Aorta (tissue), 5 donors: ENCODE measurements at places on chromosomes 3 and 15. TPM values are rescaled to one million over a fixed set of nuclear protein-coding genes. Genes with fewer than 3 reads are reported as not detected.

Gene NR2E3
- total RNA-seq: 0.72 TPM

Gene CRABP1
- not detected for total RNA-seq

GRCh38 chr3:58866079-58866478 is 183.7 kb downstream of the CFAP20DC start:
- no peak overlapping the region for H3K27ac ChIP-seq
- no peaks in the 10 kb centered on the region for H3K4me1 ChIP-seq
- no peaks in the 10 kb centered on the region for H3K27me3 ChIP-seq
- DNase-seq: no peak

Gene TM4SF1
- 213 TPM for total RNA-seq

- DNase-seq: no peak
- no peaks in the 10 kb centered on the region for H3K4me1 ChIP-seq
- H3K27ac ChIP-seq: no peak overlapping the region
- H3K4me3 ChIP-seq: no peak overlapping the region
Observed at GRCh38 chr15:26572602-26573350, 200.1 kb downstream of the GABRB3 start.

Gene GPR171
- 0.96 TPM for total RNA-seq

- no peak overlapping the region for H3K27ac ChIP-seq
- no peaks in the 10 kb centered on the region for H3K36me3 ChIP-seq
- H3K4me1 ChIP-seq: no peaks in the 10 kb centered on the region
Observed at GRCh38 chr3:129119365-129120100, 2.1 kb downstream of the RAB43 start.

GRCh38 chr3:53824795-53825194 is 21.4 kb downstream of the CHDH start:
- no peak overlapping the region for H3K27ac ChIP-seq
- H3K4me3 ChIP-seq: no peak overlapping the region
- no peaks in the 10 kb centered on the region for H3K27me3 ChIP-seq

- H3K4me3 ChIP-seq: no peak overlapping the region
- H3K36me3 ChIP-seq: no peaks in the 10 kb centered on the region
- no peak for DNase-seq
- H3K27ac ChIP-seq: no peak overlapping the region
Observed at GRCh38 chr3:141386126-141386488, 17.8 kb downstream of the ZBTB38 start.

Gene EFCC1
- total RNA-seq: 3.1 TPM

Gene GOLGA8Q
- 5.7 TPM for total RNA-seq

DNA sequence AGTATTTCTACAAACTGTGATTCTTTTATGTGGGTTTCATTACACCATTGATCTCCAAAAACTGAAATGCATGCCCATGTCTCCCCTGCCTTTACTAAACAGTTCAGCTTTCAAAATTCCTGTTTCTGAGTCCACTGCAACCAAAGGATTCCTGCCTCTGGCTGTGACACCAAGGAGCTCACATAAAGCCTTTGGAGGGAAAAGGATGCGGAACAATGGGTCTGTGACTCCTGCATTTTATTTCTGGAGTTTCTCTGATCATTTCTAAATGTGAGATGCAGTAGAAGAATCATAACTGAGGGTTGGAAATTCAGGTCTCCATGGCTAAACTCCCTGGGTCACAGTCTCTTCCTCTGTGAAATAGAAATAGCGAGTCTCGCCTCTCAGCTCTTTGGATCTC is 149.5 kb downstream of the MEX3B start:
- DNase-seq: no peak
- H3K4me3 ChIP-seq: no peak overlapping the region
- H3K27ac ChIP-seq: no peak overlapping the region
- no peaks in the 10 kb centered on the region for H3K36me3 ChIP-seq
- no peaks in the 10 kb centered on the region for H3K27me3 ChIP-seq
- no peaks in the 10 kb centered on the region for H3K4me1 ChIP-seq

DNA sequence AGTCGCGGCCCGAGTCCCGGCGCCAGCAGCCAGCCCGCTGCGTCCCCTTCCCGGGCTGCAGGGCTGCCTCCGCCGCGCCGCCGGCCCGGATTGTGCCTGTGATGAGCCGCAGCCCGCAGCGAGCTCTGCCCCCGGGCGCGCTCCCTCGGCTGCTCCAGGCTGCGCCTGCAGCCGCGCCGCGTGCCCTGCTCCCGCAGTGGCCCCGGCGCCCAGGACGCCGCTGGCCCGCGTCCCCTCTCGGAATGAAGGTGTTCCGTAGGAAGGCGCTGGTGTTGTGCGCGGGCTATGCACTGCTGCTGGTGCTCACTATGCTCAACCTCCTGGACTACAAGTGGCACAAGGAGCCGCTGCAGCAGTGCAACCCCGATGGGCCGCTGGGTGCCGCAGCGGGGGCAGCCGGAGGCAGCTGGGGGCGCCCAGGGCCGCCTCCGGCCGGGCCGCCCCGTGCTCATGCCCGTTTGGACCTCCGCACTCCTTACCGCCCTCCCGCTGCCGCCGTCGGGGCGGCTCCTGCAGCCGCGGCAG is 1.2 kb downstream of the CHST2 start:
- DNase-seq: no peak
- peak overlapping the region; percentile 75 for H3K4me3 ChIP-seq
- no peaks in the 10 kb centered on the region for H3K27me3 ChIP-seq

- no peaks in the 10 kb centered on the region for H3K27me3 ChIP-seq
- H3K4me3 ChIP-seq: no peak overlapping the region
- no peaks in the 10 kb centered on the region for H3K4me1 ChIP-seq
- no peaks in the 10 kb centered on the region for H3K36me3 ChIP-seq
Observed at GRCh38 chr3:31027191-31027761, 132.8 kb upstream of the GADL1 start.

- H3K36me3 ChIP-seq: no peaks in the 10 kb centered on the region
- no peaks in the 10 kb centered on the region for H3K27me3 ChIP-seq
- H3K4me1 ChIP-seq: no peaks in the 10 kb centered on the region
- DNase-seq: no peak
Observed at GRCh38 chr3:102060814-102061213, 211.5 kb downstream of the NFKBIZ start.

DNA sequence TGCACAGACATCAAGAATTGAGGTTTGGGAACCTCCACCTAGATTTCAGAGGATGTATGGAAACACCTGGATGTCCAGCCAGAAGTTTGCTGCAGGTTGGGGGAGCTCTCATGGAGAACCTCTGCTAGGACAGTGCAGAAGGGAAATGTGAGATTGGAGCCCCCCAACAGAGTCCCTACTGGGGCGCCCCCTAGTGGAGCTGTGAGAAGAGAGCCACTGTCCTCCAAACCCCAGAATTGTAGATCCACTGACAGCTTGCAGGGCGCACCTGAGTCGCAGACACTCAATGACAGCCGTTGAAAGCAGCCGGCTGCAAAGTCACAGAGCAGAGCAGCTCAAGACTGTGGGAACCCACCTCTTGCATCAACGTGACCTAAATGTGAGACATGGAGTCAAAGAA is 34.6 kb upstream of the EPHA6 start:
- no peak overlapping the region for H3K4me3 ChIP-seq
- DNase-seq: no peak
- H3K27ac ChIP-seq: no peak overlapping the region
- no peaks in the 10 kb centered on the region for H3K36me3 ChIP-seq
- no peaks in the 10 kb centered on the region for H3K4me1 ChIP-seq

- no peak overlapping the region for H3K4me3 ChIP-seq
- no peaks in the 10 kb centered on the region for H3K36me3 ChIP-seq
- no peak for DNase-seq
- no peaks in the 10 kb centered on the region for H3K27me3 ChIP-seq
- no peak overlapping the region for H3K27ac ChIP-seq
Observed at GRCh38 chr15:101372149-101372577, 77.1 kb upstream of the SNRPA1 start.

- no peaks in the 10 kb centered on the region for H3K36me3 ChIP-seq
- no peak for DNase-seq
- H3K4me3 ChIP-seq: no peak overlapping the region
- no peak overlapping the region for H3K27ac ChIP-seq
Observed at GRCh38 chr3:157166115-157166514, 6.2 kb upstream of the CCNL1 start.

GRCh38 chr3:20930034-20930433 is 744.0 kb upstream of the SGO1 start:
- no peaks in the 10 kb centered on the region for H3K27me3 ChIP-seq
- no peak for DNase-seq
- no peaks in the 10 kb centered on the region for H3K36me3 ChIP-seq
- no peak overlapping the region for H3K27ac ChIP-seq
- H3K4me1 ChIP-seq: peaks cover 1% of the 10 kb centered on the region
- H3K4me3 ChIP-seq: no peak overlapping the region

- H3K4me1 ChIP-seq: no peaks in the 10 kb centered on the region
- H3K4me3 ChIP-seq: peak overlapping the region; percentile 69
- no peaks in the 10 kb centered on the region for H3K36me3 ChIP-seq
Observed at GRCh38 chr15:56244811-56245576, 1.3 kb upstream of the RFX7 start.

GRCh38 chr3:174737966-174738365 is 121.2 kb upstream of the NAALADL2 start:
- H3K27me3 ChIP-seq: no peaks in the 10 kb centered on the region
- no peaks in the 10 kb centered on the region for H3K36me3 ChIP-seq
- no peak overlapping the region for H3K27ac ChIP-seq
- H3K4me1 ChIP-seq: no peaks in the 10 kb centered on the region
- no peak overlapping the region for H3K4me3 ChIP-seq

- no peak overlapping the region for H3K4me3 ChIP-seq
- no peaks in the 10 kb centered on the region for H3K27me3 ChIP-seq
- H3K36me3 ChIP-seq: no peaks in the 10 kb centered on the region
- H3K27ac ChIP-seq: no peak overlapping the region
Observed at GRCh38 chr3:129809297-129809696, 84.2 kb downstream of the TMCC1 start.

DNA sequence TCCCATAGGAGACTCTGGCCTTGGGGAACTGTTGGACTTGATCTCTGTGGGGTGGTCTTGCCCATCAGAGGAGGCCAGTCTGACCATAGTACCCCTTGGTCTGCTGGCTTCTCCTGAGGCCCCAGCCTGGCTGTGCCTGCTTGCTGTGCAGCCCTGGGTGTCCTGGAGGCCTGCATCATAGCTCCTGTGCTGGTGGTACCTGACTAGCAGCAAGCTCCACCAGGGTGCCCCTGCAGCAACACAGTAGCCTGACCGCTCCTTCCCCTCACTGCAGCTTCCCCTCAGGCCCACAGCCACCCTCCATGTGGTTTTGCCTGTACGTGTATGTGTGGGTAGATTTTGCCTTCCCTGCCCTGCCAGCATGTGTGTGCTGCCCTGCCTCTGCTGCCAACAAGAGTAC is 85.6 kb upstream of the TTC14 start:
- H3K27ac ChIP-seq: no peak overlapping the region
- H3K4me3 ChIP-seq: no peak overlapping the region
- no peaks in the 10 kb centered on the region for H3K27me3 ChIP-seq
- H3K36me3 ChIP-seq: no peaks in the 10 kb centered on the region

- no peaks in the 10 kb centered on the region for H3K36me3 ChIP-seq
- no peak overlapping the region for H3K4me3 ChIP-seq
- no peaks in the 10 kb centered on the region for H3K4me1 ChIP-seq
- no peak for DNase-seq
- H3K27me3 ChIP-seq: no peaks in the 10 kb centered on the region
- H3K27ac ChIP-seq: no peak overlapping the region
Observed at GRCh38 chr3:118637846-118638245, 396.8 kb downstream of the IGSF11 start.

GRCh38 chr3:97656638-97657037 is 107.9 kb upstream of the ARL6 start:
- no peak for DNase-seq

DNA sequence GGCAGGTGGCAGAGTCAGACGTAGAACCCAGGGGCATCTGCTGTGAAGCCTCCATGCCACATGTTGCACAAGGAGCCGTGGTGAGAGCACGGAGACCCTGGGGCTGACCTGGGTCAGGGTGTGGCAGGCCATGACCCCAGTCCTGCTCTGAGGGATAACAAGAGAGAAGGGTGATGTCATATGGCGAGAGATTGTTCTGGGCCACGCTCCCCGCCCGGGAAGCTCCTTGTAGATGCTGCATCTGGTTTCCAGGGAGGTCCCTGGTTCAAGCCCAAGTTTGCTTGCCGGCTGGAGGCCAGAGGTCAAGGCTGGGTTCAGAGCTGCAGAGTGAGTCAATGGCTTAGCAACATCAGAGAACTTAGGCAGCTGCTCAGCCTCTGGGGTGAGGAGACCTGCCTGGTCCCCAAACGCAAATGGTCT is 17.3 kb downstream of the FGD5 start:
- no peaks in the 10 kb centered on the region for H3K4me1 ChIP-seq
- no peaks in the 10 kb centered on the region for H3K27me3 ChIP-seq

- H3K27ac ChIP-seq: no peak overlapping the region
- no peak for DNase-seq
- no peaks in the 10 kb centered on the region for H3K4me1 ChIP-seq
- H3K27me3 ChIP-seq: no peaks in the 10 kb centered on the region
Observed at GRCh38 chr3:16741103-16741758, 136.0 kb upstream of the DAZL start.

- no peak overlapping the region for H3K4me3 ChIP-seq
- no peak overlapping the region for H3K27ac ChIP-seq
Observed at GRCh38 chr3:145637105-145637504, 523.9 kb downstream of the PLOD2 start.

DNA sequence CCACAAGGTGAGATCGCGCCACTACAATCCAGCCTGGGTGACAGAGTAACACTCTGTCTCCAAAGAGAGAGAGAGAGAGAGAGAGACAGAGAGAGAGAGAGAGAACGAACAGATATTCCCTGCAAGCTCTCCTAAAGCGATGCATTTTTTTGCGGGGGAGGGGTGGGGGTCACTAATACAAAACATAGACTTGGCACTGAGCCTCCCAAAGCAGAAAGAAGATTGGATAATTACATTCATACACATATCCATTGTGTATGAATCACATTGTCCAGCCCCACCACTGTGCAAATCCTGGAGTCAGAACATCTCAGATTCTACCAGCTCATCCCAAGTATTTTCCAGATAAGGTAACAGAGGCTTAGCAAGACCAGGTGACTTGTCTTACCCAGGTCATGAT is 459.9 kb downstream of the MAGI1 start:
- H3K27ac ChIP-seq: no peak overlapping the region
- H3K27me3 ChIP-seq: no peaks in the 10 kb centered on the region
- DNase-seq: no peak
- no peaks in the 10 kb centered on the region for H3K36me3 ChIP-seq
- H3K4me1 ChIP-seq: peaks cover 4% of the 10 kb centered on the region

- no peaks in the 10 kb centered on the region for H3K36me3 ChIP-seq
- H3K27ac ChIP-seq: no peak overlapping the region
- H3K27me3 ChIP-seq: no peaks in the 10 kb centered on the region
- no peak for DNase-seq
Observed at GRCh38 chr3:192802957-192803899, 75.9 kb upstream of the FGF12 start.
